ENCODE measurements at places on chromosomes 16 and 17. TPM values are rescaled to one million over a fixed set of nuclear protein-coding genes. Genes with fewer than 3 reads are reported as not detected.

Gene HSD11B2
- 7.8 TPM for polyA plus RNA-seq

Gene CBFA2T3
- 19.1 TPM for polyA plus RNA-seq

Gene NGFR
- polyA plus RNA-seq = 5.0 TPM

Gene KRTAP2-3
- 0.18 TPM for polyA plus RNA-seq

Gene NPIPA5
- 9.3 TPM for polyA plus RNA-seq

GRCh38 chr16:24234737-24235136 lies 21.4 kb upstream of the CACNG3 start:
- DNase-seq = no peak
- no peak overlapping the region for H3K27ac ChIP-seq
- no peaks in the 10 kb centered on the region for H3K27me3 ChIP-seq
- H3K4me3 ChIP-seq = no peak overlapping the region

- no peaks in the 10 kb centered on the region for H3K36me3 ChIP-seq
- H3K4me3 ChIP-seq = no peak overlapping the region
- DNase-seq = no peak
- peaks cover 31% of the 10 kb centered on the region for H3K4me1 ChIP-seq
These were observed 5.0 kb downstream of the IGFBP4 start for GRCh38 chr17:40448213-40448638.

- H3K4me1 ChIP-seq = peaks cover 4% of the 10 kb centered on the region
- no peak overlapping the region for H3K4me3 ChIP-seq
- no peaks in the 10 kb centered on the region for H3K36me3 ChIP-seq
- no peak for DNase-seq
- H3K27ac ChIP-seq = no peak overlapping the region
These were observed 10.7 kb downstream of the GFOD2 start for GRCh38 chr16:67708368-67708771.

DNA sequence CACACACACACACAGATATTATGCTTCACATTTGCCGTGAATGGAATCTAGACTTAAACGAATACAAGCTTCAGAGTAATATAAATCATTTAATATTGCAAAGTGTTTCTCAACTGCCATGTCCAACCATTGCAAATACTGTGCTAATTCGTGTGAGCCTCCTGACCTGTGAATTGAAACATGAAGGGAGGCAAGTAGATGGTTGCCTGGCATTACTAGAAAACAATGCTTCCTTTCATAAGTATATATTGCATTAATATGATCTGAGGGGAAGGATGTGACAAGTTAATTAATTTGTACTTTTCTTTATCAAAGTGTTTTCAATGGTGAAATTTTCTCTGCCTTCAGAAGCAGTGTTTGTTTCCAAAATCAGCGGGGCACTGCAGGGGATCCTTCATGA lies 25.7 kb upstream of the GPR139 start:
- H3K36me3 ChIP-seq = no peaks in the 10 kb centered on the region
- no peak for DNase-seq
- H3K27ac ChIP-seq = no peak overlapping the region
- H3K4me1 ChIP-seq = no peaks in the 10 kb centered on the region
- no peak overlapping the region for H3K4me3 ChIP-seq

GRCh38 chr16:30354423-30355143 lies 525 bp downstream of the CD2BP2 start:
- peaks cover 30% of the 10 kb centered on the region for H3K4me1 ChIP-seq
- no peaks in the 10 kb centered on the region for H3K27me3 ChIP-seq
- DNase-seq = no peak

DNA sequence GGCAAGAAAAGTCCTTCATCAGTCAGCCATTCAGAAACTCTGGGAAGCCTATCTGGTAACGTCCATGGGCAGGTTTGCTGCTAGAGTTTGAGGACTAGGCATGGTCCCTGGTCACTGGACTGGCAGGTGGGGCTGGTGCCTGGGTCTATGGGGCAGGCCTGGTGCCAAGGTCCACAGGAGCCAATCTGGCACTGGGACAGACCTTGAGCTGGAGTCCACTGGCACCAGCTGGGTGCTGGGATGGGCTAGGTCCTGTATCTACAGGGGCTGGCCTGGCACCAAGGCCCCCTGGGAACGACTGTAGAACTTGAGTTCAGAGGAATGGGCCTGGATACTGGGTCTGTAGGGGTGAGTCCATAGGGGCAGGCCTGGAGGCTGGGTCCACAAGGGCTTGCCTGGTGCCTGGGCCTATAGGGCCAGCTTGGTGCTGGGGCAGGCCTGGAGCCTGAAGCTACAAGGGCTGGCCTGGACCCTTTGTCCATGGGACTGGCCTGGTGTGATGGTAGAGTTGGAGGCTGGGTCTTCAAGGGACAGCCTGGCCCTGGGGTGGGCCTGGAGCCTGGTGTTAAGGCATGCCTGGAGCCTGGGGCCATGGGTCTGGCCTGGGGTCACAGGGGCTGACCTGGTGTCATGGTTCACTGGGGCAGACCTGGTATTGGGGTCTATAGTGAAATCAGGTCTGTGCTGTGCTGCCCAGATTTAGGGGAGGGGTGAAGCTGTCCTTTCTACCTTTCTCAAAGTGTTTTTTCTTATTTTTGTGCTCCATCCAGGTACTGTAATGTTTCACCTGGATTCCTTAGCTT lies 30.5 kb upstream of the NKD1 start:
- no peaks in the 10 kb centered on the region for H3K4me1 ChIP-seq
- no peak overlapping the region for H3K27ac ChIP-seq
- H3K27me3 ChIP-seq = peaks cover 15% of the 10 kb centered on the region
- no peak overlapping the region for H3K4me3 ChIP-seq
- DNase-seq = no peak

DNA sequence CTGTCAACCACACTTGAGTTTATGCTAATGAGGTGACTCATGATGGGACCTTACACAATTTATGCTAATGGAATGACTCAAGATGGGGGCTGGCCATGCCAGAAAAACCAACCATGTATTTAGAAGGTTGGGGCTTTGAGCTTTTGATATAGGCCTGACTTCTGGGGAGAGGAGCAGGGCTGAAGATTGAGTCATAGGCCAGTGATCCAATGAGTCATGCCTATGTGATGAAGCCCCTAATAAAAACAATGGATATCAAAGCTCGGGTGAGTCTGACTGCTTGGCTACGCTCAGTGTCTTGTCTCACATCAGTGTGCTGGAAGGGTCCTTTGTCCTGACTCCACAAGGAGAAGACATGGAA lies 7.3 kb downstream of the MFSD6L start:
- no peaks in the 10 kb centered on the region for H3K4me1 ChIP-seq
- H3K36me3 ChIP-seq = no peaks in the 10 kb centered on the region
- no peak overlapping the region for H3K4me3 ChIP-seq
- no peak overlapping the region for H3K27ac ChIP-seq
- no peaks in the 10 kb centered on the region for H3K27me3 ChIP-seq

- H3K4me1 ChIP-seq = no peaks in the 10 kb centered on the region
- no peaks in the 10 kb centered on the region for H3K27me3 ChIP-seq
- no peak for DNase-seq
These were observed 22.9 kb downstream of the DHRS7C start for GRCh38 chr17:9768381-9768934.

Measured in thymus (tissue), 14 donors.